ENCODE measurements at places on chromosomes 3 and 15. TPM values are rescaled to one million over a fixed set of nuclear protein-coding genes. Genes with fewer than 3 reads are reported as not detected.

The SYNPR gene
- not detected for total RNA-seq

The PRICKLE2 gene
- total RNA-seq, result 2.6 TPM

The MNS1 gene
- 2.7 TPM for total RNA-seq

The RETNLB gene
- total RNA-seq, result not detected

The PAK6 gene
- total RNA-seq, result 0.09 TPM

The CCDC191 gene
- 1.8 TPM for total RNA-seq

The DMXL2 gene
- total RNA-seq, result 13.0 TPM

The SLC24A5 gene
- not detected for total RNA-seq
